Activated CD4-positive, CD25-positive, alpha-beta regulatory T cell treated with anti-CD3 and anti-CD28 coated beads, Interleukin-2, amount 50 U/mL, for 24 hours (primary cell): ENCODE measurements at places on chromosomes 2 and 18.

GRCh38 chr2:943821-944220 lies 6.8 kb upstream of the SNTG2 start:
- ATAC-seq = no peak

GRCh38 chr2:8453904-8454302 lies 228.0 kb upstream of the ID2 start:
- ATAC-seq = no peak

GRCh38 chr2:9335322-9335832 lies 88.0 kb downstream of the ITGB1BP1 start:
- no peak for ATAC-seq

- no peak for ATAC-seq
Measured at GRCh38 chr2:220956429-220956828, 615.7 kb downstream of the EPHA4 start.

DNA sequence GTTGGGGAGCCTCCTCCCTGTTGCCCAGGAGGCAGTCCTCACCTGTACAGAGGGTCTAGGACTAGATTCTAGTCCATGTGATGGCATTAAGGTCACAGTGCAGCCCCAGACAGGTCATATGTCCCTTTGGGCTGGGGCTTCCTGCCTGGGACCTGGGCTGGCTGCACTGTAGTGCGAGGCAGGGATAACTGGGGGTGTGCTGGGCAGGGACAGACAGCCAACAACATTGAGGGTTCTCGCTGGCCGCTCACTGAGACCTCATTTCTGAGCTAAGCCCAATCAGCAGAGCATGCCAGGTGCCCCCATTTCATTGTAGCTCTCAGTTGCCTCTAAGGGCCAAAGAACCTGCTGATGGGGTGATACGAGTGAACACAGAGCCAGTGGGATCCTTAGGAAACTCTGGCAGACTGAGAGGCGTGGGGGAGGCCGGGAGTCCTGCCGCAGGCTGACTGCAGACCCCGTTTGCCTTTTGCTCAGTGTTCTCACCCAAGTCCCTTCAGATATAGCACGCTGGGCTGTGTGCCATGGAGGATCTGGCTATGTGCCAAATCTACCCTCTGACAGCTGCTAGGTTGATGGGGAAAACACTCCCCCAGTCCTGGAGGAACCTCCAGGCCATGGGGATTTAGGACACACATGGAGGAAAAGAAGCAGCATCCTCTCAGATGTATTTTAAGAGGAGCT lies 51.9 kb downstream of the DYSF start:
- no peak for ATAC-seq
